H1 (cell line): ENCODE measurements at places on chromosomes 12 and 14.
A peak's percentile ranks its signal among the peaks of the same experiment; 100 is the strongest.

DNA sequence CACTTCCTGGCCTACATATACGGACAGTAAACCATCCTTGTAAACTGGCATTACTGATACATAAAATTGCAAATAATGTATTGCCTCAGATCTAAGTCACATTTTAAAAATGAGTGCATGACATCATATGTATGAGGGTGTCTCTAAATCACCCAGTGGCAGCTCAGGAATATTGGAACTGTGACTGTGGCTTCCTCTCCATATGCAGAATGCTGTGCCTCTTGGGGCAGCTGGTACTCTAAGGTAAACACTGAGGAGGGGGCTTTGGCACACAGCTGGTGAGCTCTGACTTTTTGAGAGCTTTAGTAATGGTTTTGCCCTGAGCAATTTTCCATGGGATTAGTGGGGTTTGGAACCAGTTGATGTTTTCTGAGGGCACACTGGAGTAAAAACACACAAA lies 263.7 kb downstream of the BMP4 start:
- DNase-seq, result no peak

- no peak for DNase-seq
Observed at GRCh38 chr14:21097636-21098075, 799 bp downstream of the ZNF219 start.

- DNase-seq, result no peak
Observed at GRCh38 chr12:127150028-127150427, 1116.9 kb upstream of the TMEM132C start.

GRCh38 chr12:80714846-80715245 lies 1.9 kb upstream of the MYF5 start:
- DNase-seq, result no peak

DNA sequence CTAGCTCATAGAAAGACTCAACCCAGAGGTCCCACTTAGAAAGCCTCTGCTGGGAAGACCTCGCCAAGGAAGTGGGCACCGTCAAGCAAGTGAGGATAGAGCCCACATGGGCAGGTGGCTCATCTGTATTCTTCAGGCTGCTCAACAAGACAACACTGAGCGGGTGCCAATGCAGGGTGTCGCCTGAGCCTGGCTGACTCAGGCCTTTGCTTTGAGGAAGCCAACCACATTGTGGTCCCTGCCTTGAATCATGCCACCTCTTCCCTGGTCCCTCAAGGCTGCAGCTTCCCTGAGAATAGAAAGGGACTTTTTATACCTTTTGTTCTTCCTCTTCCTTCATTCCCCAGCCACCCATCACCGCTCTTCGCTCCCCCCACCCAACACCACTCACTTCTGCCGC lies 2.1 kb upstream of the RNASE13 start:
- no peak for DNase-seq

- DNase-seq, result no peak
Observed at GRCh38 chr14:92599811-92600210, 86.2 kb downstream of the RIN3 start.

- no peak for DNase-seq
Observed at GRCh38 chr12:104975587-104976343, 10.4 kb upstream of the NOPCHAP1 start.

- DNase-seq, result no peak
Observed at GRCh38 chr14:34234258-34234657, 227.8 kb downstream of the SPTSSA start.

DNA sequence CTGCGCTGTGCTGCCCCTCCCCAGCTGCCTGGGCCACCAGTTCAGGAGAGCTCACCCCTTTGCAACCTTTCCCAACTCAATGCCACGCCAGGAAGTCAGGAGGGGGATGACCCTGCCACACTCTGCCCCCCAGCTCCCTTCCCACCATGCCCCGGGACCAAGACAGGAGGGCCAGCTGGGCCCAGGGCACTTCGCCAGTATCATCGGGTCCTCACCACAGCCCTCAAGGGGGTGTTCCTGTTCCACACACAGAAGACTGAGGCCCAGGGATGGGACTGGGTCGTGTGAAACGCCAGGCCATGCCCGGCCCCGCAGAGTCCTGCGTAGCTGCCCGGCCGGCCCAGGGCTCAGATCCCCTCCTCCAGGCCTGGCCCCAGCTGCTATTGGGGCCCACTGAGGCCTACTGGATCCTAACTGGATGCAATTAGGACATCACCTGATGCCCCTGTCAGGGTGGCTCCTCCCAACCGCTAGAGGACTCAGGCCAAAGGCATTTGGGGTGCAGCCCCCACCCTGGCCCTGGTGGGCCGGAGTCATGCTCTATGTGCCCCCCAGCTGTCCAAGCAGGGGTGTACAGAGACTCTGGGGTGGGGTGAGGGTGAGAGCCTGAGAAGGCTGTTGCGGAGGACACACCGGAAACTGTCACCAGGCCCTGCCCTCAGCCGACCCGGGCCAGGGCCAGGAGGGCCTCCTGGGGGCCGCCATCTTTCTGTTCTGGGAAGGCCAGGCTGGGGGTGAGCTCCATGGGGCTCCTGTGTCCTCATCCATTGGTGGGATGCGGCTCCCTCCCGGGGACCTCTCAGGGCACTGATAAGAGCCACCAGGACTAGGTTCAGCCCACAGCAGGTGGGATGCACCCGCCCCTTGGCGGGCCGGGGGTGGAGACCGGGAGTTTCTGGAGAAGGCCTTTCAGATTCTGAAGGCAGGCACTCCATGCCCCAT lies 29.3 kb upstream of the ANKRD9 start:
- DNase-seq, result no peak

GRCh38 chr12:4009979-4010704 lies 136.9 kb upstream of the PARP11 start:
- no peak for DNase-seq

DNA sequence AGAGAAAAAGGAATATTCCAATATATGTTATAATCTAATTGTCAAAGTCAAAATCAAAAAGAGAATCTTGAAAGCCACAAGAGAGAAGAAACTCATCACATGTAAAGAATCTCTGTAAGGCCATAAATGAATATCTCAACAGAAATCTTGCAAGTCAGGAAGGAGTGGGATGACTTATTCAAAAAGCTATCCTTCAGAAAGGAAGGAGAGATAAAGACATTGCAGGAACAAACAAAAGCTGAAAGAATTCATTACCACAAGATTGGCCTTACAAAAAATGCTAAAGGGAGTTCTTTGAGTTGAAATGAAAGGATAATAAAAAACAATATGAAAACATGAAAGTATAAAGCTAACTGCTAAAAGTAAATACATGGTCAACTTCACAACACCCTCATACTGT lies 286.8 kb downstream of the LRIG3 start:
- no peak for DNase-seq

DNA sequence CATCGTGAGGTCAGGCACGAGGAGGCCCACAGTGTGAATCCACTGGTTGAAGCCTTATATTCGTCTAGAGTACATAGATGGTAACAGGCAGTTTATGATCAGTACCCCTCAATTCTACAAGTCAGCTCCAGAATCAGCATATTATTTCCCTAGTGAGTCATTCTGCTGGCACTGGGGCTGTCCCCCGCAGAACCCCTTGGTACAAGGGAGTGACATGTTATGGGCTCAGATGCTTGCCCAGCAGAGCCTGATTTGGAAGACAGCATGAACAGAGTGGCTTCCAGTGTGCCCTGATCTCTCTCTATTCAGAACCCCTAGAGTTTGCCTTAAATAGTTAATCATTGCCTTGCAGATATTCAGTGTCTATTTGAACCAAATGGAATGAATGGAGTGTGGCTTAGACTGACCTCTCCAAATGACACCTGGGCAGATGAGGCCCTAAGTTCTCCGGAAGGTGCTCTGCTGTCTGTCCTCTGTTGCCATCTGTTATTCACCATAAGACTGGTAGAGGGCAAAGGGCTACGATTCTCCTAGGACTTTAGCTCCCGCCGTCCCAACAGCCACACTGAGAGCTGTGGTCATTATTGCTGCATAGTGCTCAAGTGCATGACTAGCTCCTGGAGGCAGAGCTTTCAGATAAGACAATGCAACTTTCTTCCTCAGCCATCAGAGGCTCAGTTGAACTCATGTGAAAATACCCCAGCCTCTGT lies 41.1 kb downstream of the CACNA2D4 start:
- DNase-seq, result peak; percentile 23

DNA sequence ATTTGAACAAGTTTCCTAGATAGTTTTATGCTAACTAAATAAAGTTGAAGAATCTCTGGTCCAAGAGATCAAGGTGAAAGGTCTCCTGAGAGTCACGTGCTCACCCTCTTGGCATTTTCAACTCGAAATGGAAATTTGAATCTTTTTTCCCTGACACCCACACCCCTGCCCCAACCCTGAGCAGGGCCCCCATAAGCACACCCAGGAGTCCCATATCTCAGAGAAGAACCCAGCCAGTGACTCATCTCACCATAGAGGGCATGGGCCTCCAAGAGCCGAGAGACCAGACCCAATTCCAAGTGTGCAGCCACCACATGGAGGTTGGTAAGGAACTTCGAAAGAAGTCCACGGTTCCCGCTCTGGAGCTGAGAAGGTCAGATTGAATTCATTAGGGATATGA lies 32.6 kb downstream of the TEP1 start:
- no peak for DNase-seq

DNA sequence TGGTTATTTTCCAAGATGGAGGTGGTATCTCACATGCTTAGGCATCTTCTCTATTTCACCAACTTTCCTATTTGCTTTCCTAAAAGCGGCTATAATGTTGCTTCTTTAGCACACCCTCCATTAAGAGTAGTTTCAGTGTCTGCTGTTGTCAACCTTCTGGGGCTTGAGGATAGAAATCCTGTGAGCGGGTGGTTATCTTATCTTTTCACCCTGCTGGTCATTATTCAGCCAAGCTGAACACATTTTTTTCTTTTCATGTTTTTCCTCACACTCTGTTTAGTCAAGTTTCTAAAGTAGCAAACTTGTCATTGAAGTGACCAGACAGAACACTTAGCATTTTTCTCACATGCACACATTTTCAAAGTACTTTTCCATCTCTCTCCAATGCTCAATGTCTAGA lies 104.5 kb downstream of the SLC8A3 start:
- DNase-seq, result no peak

GRCh38 chr12:54956322-54956721 lies 28.2 kb downstream of the TESPA1 start:
- DNase-seq, result no peak

GRCh38 chr14:33029511-33029910 lies 90.8 kb downstream of the NPAS3 start:
- DNase-seq, result no peak

DNA sequence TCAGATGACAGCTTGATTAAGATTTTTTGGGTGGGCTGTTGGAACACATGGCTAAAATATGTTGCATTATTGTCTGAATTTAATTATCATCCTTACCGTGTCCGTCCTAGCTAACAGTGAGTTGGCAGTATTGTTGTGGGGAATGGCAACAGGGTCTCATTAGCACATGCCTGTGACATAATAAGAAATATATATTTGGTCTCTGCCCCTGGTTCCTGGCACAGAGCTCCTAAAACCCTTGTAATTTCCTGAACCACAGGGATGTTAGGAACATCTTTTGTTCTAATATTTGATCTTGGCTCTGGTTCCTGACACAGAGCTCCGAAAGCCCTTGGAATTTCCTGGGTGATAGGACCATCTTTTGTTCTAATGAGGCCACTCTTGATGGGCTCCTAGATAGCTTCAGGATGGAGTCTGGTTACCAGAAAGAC lies 76.0 kb downstream of the SYNE2 start:
- no peak for DNase-seq

- DNase-seq, result no peak
Observed at GRCh38 chr12:56001487-56002100, 4.5 kb downstream of the SUOX start.

- no peak for DNase-seq
Observed at GRCh38 chr14:83908419-83908818, 1621.5 kb upstream of the FLRT2 start.

- DNase-seq, result peak; percentile 54
Observed at GRCh38 chr14:100286484-100287191, 19.6 kb downstream of the SLC25A29 start.

GRCh38 chr14:88870777-88871176 lies 46.3 kb downstream of the TTC8 start:
- DNase-seq, result no peak

DNA sequence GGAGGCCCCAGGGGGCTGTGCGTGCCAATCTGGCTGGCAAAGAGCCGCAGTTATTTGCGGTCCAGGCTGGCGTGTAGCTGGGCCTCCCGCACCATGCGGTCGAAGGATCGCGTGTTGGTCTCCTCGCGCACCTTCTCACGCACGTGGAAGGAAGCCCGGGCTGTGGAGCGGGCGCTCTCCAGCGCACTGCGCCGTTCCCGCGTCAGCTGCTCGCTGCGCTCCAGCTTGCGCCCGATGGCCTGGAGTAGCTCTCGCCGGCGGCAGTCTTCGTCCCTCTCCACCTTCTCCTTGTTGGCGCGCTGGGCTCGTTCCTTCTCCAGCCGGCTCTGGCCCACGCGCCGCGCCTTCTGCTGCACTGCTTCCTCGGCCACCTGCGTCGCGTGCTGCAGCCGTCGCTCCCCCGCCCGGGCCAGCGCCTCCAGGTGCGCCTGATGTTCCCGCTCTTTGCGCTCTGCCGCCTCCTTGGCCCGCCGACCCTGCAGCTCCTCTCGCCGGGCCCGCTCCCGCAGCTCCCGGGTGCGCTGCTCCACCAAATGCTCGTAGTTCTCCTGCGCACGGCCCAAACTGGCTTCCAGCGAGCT lies 3.1 kb downstream of the CCDC177 start:
- DNase-seq, result no peak

DNA sequence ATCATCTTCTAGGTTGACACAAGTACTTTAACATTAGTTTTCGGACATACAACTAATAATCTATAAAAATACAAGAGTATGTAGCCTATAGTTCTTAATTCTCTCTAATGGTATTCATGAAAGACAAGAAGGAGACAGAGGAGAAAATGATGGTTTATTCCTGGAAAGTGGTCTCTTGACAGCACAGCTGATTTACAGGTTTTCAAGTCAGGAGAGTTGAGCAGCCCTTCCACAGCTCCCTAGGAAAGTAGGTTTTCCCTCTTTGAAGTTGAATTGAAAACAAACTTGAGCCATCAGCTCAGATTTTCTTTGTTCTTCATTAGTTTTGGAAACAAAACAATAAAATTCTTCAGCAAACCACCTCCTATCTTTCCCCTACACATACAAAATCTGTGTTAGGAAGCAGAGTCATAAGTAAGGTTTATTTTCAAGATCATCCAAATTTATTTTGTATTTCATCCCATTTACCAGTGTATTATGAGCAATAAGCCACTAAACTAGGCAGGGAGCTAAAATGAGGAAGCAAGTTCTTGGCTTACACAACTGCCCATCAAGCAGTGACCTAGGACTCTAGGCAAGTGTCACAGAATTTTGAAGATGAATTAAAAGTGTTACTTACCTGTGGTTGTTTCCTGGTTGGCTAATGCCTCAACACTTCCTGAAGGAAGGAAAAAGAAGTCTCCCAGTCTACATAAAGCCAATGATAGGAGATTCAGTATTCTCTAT lies 357.0 kb downstream of the BCAT1 start:
- no peak for DNase-seq

- no peak for DNase-seq
Observed at GRCh38 chr12:93812626-93813025, 135.5 kb downstream of the CRADD start.
